ENCODE measurements at places on chromosomes 12 and 14.

DNA sequence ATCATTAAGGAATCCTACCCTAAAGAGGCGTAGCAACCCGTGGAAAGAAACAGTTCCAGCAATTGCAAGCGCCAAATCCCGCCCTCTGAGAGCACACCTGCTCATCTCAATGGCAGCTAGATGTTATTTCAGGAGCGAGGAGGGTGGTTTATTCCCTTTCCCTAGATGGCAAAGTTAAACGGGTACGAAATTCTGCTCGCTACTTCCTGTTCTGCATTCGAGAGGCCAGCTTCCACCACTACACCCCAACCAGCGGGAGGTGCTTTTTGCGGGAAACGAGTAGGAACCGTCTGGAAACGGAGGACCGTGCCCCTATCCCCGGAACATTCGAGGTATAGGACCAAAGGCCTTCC is 536 bp downstream of the VPS29 start:
- DNase-seq: peak; percentile 41

GRCh38 chr12:113482334-113482733 is 10.7 kb upstream of the LHX5 start:
- no peak for DNase-seq

DNA sequence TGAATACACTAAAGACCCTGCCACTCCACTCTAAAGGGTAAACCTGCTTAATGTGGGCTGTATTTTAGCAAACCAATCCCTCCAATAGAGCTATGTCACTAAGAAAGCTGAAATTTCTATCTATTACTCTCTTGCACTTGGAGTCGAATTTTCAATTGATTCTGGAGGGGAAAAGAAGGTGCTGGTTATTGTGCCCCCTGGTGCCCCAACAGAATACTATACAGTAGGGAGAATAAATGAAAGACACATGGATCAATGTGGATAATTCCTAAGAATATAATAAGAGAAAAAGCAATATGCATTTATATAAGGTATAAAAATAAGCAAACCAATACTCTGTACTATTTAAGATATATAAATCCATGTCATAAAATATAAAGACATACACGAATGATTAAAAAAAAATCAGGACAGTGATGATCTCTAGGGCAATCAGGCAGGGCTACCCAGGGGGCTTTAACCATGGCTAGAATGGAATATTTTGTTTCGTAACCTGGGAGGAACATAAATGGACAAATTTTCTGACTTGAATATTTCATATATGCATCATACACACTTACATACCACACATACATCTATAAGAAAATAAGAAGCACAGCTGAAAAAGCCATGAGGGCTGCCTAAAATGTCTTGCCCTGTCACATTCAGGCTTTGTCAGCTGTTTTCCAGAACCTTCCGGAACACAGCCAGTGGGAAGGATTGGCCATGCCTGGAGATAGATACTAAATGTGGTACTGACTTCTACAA is 54.4 kb downstream of the EFCAB11 start:
- peak; percentile 29 for DNase-seq

DNA sequence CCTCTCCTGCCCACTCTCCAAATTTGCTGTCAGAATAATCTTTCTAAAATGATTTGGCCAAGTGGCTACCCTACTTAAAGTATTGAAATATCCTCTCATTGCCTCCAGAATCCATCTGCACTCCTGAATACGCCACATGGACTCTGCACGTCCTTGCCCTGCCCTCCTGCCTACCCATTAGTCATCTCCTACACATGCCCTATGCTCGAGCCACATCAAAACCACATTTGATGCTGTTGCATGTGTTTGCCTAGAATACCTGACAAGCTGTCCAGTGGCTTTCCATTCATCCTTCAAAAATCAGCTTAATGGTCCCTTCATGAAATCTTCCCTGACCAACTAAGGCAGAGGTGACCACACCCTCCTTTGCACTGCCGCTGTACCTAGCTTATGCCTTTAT is 17.0 kb downstream of the VCPKMT start:
- DNase-seq: peak; percentile 33

GRCh38 chr12:46264057-46264456 is 4.8 kb downstream of the SLC38A1 start:
- DNase-seq: no peak

DNA sequence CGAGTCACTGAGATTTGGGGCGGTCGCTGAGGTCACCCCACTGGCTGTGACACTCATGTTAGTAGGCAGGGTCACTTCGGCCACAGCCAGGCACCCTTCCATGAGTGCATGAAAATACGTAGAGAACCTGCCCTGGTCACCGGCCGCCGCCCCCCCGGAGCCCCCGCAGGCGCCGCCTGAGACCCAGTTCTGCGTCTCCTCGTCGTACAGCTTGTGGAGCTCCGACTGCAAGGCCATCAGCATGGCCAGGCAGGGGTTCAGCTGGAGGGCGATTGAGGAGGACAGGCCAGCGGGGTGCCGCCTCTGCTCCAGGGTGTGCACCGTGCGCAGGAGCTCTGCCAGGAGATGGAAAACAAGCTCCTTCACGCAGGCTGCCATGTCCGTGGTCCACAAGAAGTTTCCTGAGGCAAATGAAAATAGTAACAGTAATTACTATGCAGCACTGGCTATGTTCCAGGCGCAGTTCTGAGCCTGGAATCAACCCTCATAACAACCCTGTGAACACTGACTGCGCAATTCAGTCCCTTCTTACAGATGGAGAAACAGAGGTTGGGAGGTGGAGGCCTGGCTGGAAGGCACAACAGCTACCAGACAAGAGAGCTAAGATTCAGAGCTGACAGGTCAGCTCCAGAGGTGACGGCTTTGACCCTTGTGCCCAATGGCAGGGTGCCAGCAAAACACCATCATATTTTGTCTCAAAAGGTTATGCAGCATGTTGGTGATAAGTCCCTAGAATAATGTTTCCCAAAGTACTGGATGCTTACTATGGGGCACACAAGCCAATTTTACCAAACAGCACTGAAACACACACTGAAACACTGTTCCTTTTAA is 59.9 kb downstream of the TRAFD1 start:
- DNase-seq: no peak

- DNase-seq: no peak
These were observed 1.4 kb upstream of the DNAJC22 start for GRCh38 chr12:49345051-49345824.

GRCh38 chr14:100341301-100342031 is 18.3 kb downstream of the SLC25A47 start:
- DNase-seq: no peak

DNA sequence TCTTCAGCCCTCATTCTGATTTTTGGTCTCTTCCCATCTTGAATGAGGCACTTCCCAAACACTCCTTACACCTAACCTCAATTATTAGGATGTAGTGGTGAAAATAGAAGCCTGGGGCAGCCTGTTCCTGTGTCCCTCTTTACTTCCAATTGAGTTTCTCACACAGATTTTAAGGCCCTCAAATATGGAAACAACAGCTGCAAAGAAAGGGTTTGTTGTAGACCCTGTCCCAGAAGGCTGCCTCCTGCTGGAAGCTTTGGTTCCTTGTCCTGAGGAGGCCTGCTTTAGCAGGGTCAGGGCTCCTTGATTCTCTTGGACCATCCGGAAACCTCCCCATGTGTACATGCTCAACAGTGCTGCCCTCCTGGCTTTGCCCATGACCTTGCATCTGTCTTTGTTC is 101.3 kb downstream of the TGFB3 start:
- DNase-seq: no peak

GRCh38 chr12:31218203-31219025 is 107.5 kb downstream of the SINHCAF start:
- DNase-seq: no peak

GRCh38 chr14:32050878-32051277 is 26.2 kb upstream of the ARHGAP5 start:
- DNase-seq: no peak

DNA sequence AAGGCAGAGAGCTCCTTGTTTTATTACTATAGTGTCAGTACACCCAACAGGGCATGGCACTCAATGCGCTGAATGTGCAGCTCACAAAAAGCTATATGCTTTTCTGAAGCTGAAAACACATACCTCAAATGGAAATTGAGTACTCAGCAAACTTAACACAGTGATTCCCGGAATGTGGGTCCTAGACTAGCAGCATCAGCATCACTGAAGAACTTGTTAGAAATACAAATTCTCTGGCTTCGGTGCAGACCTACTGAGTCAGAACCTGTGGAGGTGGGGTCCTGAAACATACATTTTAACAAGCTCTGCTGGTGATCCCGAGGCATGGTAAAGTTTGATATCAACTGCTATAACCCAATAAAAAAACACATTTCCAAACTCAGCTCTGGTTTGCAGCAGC is 14.9 kb downstream of the RERG start:
- DNase-seq: no peak

- DNase-seq: no peak
These were observed 3.9 kb downstream of the DTX1 start for GRCh38 chr12:113060336-113060960.

DNA sequence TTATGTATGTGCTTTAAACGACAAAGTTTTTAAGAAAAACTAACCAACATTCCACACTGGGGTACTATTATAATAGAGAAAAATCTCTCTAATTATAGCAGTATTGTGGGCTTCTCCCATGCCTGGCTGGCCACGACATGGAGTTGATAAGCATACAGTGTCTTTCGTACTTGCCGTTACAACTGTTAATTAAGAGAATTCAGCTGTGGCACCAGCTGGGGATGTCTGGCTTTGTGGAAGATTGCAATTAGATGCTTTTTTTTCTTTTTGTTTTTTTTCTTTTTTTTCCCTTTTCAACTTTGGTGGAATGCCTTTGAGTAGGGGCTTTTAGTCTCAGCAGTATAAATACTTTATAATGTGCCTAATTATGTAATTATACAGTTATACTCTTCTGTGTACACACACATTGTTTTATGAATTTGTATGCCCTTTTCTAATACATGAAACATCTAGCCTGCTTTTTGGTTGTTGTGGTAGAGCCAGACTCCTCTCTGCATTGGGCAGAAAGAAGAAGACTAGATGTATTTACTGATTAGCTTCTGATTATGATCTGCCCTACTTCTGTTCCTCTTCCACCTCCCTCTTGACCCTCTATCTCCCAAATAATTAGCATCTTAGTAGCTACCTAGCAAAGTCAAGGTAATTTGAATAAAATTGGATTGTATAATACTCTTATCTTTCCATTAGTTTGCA is 76.4 kb downstream of the SUSD6 start:
- no peak for DNase-seq

DNA sequence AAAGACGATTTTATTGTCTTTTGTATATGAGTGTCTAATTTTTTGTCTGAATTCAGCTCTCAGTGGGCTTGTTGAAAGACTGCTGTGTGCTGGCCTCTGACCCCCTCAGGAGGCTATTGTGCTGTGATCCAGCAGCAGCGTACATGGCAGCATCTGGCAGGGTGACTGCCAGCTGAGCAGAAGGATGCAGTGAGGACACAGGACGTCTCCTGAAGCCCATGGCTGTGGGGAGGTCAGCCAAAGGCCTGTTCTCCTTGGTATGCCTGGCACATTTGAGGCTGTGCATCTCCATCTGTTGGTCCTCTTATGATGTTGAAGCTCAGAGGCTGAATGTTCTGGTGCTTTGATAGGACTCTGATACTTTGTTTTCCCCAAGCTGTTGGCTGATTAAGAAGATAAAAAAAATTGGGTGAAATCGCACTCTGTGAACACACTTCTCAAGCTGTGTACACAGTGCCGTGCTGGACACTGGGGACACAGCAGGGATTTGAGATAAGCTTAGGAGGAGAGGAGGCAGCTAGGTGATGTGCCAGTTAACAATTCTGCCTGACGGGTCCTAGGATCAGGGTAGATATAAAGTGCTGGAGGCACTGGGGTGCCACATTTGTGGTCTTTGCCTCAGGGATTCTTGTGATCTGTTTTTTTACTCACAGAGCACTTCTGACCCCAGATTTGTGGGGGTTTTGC is 37.5 kb downstream of the EID3 start:
- no peak for DNase-seq

All from CD4-positive, alpha-beta T cell treated with Interleukin-6 for 4 hours (primary cell).